ENCODE measurements at places on chromosomes 5 and 9. TPM values are rescaled to one million over a fixed set of nuclear protein-coding genes. Genes with fewer than 3 reads are reported as not detected.

Gene RNF38
- 13.7 TPM for total RNA-seq

GRCh38 chr5:160133071-160133917, 14.0 kb upstream of the PWWP2A start:
- peak; percentile 94 for ATAC-seq

GRCh38 chr5:58185397-58185796, 274.5 kb downstream of the PLK2 start:
- ATAC-seq = no peak

- ATAC-seq = peak; percentile 8
These were observed 39.6 kb upstream of the SAP30L start for GRCh38 chr5:154406231-154406630.

Gene FBP2
- total RNA-seq = not detected

Gene SLC45A2
- 1.0 TPM for total RNA-seq

Gene FOXD4L3
- 0.14 TPM for total RNA-seq

DNA sequence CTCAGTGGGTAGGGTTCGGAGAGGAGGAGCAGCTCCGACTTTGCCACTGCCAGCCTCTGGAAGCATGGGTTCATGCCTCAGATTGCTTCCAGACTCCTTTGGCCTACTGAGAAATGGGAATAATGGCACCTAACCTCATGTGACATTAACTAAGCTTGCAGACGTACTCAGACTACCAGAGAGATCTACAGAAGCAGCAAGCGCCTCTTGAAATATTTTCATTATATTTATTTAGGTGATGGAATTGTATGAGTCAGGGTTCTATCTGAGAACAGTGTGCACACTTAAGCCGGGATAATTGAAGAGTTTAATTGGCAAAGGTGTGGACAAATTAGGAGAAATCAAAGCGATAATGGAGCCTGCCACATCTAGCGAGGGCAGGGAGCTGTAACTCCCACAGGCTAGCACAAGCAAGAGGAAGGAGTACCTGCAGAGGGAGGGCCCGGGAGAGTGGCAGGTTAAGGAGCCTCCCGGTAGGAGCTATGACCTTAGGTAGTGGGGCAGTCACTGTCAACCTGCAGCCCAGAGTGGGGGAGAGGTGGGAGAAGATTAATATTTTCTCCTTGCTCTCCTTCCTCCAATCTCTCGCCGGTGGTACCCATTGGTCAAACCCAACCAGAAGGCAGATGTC, 12.2 kb upstream of the PDZD2 start:
- ATAC-seq = no peak

Gene TLE1
- 91.4 TPM for total RNA-seq

- ATAC-seq = no peak
These were observed 34.9 kb upstream of the BASP1 start for GRCh38 chr5:17182494-17182893.

- ATAC-seq = no peak
These were observed 199.7 kb downstream of the NNT start for GRCh38 chr5:43802651-43803050.

GRCh38 chr5:102018279-102018678, 277.8 kb downstream of the SLCO4C1 start:
- ATAC-seq = no peak

Gene GLRX
- total RNA-seq = 34.4 TPM

DNA sequence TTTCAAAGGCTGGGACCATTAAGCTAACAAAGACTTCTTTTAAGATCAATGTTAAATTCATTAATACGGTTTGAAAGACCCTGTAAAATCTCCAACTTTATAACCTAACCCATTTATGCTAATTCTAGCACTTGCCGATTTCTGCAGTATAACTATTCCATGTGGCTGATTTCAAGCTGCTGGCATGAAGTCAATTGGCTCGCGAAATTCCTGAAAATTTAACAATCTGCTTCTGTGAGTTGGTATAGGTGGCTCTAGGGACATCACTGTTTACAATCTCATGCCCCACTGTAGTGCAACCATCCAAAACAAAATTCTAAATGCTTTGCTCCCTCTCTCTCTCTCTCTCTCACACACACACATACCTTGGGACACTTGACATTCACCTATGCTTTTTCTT, 70.2 kb downstream of the LPAR1 start:
- ATAC-seq = no peak

DNA sequence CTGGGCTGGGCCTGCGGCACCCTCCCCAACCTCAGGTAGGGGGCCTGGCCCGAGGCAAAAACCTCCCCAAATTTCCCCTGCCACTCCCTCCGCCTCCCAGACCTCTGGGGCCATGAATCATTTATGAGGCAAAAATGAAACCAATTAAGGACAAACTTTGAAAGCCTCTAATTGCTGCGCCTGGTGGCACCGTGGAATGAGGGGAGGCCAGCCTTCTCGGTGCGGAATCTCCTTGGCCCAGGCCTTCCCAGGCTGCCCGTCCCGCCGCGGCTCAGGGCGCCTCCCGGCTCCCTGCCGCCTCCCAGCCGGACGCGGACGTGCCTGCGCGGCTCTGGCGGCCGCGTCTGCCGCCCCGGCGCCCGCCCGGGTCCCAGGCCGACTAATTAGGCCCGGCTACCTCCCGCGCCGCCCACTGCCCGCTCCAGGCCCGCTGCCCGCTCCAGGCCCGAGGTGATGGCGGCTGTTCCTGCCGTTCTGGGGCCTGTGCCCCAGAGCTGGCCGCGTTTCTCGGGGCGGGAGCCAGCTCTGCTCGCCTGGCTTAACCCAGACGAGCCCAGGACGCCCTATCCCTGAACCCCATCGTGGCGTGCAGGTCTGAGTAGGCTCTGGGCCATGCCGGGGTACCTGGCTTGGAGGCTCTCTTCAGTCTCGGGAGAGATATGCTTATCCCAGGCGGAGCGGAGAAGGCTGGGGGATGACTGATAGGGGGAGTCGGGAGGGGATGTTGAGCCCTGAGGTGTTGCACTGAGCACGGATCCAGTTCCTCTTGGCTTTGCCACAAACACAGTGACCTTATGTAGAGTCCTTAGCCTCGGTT, 20.1 kb downstream of the CXXC5 start:
- ATAC-seq = peak; percentile 31

- ATAC-seq = peak; percentile 71
These were observed 56.5 kb upstream of the ZNF354A start for GRCh38 chr5:178786859-178787499.

Measured in motor neuron (in vitro differentiated cells).